Body of pancreas (tissue), 4 donors: ENCODE measurements at places on chromosomes 7 and 10.

- DNase-seq: no peak
These were observed 188.0 kb downstream of the PDE1C start for GRCh38 chr7:31882187-31882586.

DNA sequence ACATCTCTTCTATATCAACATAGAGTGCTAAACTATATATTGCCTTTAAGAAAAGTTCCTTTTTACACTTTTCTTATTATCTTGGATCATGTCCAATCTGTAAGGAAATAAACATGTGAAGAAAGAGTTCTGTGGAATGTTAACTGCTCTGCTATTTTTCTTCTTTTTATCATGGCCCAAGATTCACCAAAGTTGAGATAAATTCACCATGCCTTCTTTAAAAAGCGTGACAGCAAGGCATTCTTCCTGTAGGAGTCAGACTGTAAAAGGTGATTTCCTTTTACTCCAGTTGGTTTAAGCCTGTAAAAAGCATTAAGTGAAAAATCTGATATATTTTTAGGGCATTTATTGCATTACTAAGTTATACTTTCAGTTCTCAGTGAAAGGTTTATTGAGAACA is 165.7 kb upstream of the FZD1 start:
- DNase-seq: no peak

DNA sequence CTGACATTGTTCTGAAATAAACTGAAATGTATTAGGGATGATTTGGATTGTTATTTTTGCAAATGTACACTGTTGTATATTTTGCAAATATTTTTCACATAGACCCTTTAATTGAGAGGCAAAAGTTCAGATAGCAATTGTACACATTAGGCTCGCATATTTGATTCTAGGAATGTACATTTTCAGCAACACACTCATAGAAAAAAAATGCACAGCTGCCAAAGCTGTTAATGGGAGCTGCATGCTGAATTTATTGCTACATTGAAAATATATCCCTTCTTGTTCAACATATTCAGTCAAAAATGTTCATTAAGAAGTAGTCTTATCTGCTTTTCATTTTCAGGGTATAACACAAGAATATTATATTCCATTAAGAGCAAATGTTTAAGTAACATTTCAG is 512.9 kb downstream of the ATRNL1 start:
- no peak for DNase-seq

DNA sequence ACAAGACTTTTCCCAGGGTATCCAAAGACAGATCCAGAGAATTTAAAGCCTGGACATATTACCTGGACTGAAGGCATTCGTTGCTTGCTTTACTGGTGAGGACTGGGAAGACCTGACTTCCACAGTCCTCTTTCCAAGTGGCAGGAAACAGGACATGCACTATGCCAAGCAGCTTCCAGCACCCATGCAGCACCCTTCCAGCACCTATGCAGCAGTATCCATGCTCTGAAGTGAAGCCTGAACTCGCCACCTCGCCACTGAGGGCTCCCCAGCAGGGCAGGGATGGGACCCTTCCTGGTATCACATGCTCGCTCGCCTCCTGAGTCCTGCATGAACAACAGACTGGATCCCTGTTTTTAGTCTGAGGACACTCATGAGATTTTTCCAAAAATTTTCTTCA is 189.9 kb upstream of the KLF14 start:
- no peak for DNase-seq

- DNase-seq: no peak
These were observed 3.8 kb upstream of the TRIM24 start for GRCh38 chr7:138456220-138456619.

DNA sequence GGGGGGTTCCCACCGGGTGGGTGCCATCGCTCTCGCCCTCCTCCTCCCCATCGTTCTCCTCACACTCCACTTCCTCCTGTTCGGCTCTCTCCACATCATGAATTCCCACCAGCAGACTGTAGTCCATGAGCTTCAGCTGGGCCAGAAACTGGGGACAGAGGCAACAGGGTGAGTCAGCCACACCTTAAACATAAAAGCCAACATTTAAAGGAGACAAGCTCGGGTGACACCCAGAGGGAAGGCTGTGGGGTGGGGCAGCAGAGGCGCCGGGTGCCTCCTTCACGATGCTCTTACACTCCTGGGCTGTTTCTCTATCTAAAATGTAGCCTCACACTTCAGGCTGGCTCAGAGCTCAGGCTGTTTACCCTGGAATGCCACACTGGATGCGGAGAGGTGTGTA is 172.5 kb downstream of the PIP4K2A start:
- no peak for DNase-seq

DNA sequence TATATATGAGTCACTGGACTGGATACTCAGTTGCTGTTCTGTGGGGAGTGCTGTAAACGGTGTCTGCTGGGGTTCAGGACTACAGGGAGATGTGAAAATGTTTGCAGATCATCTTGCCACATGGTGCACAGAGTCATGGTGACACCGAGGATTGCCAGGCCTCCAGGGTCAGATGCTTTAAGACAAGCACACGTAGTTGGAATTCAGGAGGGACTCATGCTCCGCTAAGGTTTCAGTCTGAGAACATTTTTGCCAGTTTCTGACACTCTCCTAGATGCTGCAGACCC is 211.3 kb downstream of the CXCL12 start:
- DNase-seq: no peak

DNA sequence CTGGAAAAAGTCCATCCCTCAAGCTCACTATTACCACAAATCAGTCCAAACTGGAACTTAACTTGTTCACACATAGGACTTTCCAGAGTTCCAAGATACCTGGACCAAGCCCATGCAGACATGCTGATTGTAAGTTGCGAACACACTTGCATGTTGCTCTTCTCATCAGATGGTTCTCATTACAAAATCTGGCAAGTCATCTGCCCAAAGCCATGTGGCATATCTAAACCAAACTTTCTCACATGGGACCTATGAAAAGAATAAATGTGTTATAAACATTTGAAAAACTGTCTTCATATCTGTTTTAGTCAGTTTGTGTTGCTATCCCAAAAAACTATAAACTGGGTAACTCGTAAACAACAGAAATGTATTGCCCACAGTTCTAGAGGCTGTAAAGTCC is 58.8 kb upstream of the MKLN1 start:
- DNase-seq: no peak

GRCh38 chr10:4765428-4765827 is 60.6 kb upstream of the AKR1E2 start:
- no peak for DNase-seq

DNA sequence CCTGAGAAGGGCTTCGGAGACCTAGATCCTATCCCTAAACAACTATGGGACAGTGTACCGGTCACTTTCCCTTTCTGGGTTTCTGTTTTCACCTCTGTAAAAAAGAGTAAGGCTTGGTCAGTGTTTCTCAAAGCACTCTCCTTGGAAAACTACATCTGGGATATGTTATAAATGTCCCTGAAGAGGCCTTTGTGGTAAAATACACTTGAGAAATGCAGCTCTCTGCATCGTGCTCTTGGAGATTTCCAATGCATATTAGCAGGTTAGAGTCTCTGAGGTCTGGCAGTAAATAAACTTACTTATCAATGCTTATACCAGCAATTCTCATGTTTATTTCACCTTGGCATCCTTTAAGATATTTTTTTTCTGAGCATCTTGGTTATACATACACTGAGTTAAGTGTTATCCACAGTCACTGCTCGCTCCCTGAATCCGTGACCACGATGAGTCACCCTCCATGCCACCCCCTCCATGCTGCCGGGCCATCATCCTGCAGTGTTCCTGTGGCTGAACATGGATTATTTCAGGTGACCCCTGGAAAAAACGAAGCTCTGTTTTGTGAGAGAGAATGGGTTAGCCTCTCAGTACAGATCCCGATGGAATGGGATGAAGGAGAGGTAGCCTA is 3.3 kb upstream of the TBXAS1 start:
- no peak for DNase-seq

DNA sequence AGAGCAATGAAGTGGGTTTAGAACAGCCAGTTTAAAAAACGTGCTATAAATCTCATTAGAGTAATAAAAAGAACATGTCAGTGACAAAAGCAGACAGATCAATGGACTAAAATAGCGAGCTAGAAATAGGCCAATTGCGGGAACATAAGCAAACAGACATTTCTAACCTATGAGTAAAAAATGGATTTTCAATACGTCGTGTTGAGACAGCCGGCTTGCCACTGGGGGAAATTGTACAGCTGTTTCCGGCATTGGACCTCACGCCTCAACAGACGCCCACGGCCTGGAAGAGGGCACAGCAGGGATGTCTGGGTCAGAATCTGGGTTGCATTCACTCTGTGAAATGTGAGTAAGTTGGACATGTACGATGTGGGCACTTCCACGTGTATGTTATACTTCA is 92.9 kb downstream of the SVOPL start:
- DNase-seq: peak; percentile 76

- no peak for DNase-seq
These were observed 71.7 kb downstream of the MAP3K8 start for GRCh38 chr10:30505543-30506298.

DNA sequence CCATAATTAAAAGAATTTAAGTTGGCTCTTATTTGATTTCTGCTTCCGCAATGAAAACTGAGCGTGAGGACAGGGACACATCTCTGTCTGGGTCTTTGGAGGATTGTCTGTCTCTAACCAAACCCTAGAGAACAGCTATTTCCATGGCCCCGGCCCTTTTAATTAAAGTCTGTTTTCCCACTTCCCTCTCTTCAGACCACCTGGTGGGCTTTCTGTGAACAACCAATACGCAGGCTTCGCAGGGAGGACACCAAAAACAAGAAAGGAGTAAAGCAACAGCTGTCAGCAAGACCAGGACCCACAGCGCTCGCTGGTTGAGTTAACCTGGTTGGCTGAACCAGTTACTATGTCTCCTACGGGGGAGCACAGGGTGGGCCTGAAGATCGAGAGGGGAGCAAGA is 217.1 kb upstream of the FRMD4A start:
- no peak for DNase-seq

DNA sequence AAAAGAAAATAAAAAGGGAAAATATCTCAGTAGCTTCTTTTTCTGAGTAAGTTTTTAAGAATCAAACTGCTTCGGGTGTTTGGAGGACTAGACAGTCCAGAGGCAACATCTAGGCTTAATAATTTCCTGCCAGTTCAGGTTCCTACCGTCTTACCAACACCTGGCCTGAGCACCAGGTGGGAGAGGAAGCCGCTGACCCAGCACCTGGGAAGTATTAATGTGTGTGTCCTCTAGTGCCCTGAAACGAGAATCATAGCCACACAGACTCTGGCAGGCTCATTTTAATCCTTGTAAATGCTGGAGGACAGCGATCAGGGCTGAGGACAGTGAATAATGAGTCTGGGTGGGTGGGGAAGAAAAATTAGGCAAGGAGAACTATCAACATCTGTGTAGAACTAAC is 137.4 kb downstream of the ZNF438 start:
- no peak for DNase-seq

- no peak for DNase-seq
These were observed 3.6 kb upstream of the RUNDC3B start for GRCh38 chr7:87624628-87625027.

- DNase-seq: no peak
These were observed 85.3 kb upstream of the DIP2C start for GRCh38 chr10:774661-775244.

GRCh38 chr10:131174211-131174565 is 137.3 kb downstream of the TCERG1L start:
- DNase-seq: no peak

DNA sequence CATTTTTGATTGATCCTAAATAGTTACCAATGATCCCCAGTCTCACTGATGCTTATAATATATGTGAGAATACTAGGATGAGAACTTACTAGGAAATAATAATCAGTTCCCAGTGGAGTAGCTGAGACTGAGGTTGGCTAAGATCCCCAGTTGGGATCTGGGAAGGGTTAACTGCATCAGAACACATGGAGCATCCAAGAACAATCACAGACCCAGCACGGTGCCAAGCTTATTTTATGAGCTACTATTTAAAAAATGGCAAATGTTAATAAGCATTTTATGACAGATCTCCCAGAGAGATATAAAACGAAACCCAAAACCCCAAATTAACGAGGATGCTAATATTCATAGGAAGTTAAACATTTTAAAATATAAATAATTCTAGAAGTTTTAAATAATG is 379.5 kb downstream of the THSD7A start:
- no peak for DNase-seq

DNA sequence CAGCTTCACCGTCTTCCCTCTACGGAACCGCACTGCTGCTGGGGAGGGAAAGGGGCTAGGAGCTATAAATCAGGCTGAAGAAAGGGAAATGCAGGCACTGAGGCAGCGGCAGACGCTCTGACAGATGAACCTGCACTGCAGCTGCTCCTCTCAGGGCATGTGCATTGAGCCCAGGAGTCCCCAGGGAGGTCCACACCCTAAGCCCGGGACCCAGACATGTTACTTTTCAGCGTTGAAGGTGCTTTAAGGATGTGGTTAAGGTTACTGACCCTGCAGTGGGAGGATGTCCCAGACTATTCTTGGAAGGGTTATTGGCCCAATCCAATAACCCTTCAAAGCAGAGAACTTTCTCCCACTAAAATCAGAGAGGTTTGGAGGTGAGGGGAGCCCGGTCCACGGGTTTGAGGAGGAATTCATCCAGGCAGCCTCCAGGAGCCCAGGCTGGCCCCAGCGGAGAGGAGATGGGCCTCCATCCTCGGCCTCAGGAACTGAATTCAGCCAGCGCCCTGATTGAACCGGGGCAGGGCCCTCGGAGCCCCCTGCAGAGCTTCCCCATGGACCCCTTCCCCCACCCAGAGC is 75.4 kb downstream of the ADARB2 start:
- DNase-seq: no peak

GRCh38 chr10:21532694-21533466 is 1.2 kb upstream of the MLLT10 start:
- no peak for DNase-seq

DNA sequence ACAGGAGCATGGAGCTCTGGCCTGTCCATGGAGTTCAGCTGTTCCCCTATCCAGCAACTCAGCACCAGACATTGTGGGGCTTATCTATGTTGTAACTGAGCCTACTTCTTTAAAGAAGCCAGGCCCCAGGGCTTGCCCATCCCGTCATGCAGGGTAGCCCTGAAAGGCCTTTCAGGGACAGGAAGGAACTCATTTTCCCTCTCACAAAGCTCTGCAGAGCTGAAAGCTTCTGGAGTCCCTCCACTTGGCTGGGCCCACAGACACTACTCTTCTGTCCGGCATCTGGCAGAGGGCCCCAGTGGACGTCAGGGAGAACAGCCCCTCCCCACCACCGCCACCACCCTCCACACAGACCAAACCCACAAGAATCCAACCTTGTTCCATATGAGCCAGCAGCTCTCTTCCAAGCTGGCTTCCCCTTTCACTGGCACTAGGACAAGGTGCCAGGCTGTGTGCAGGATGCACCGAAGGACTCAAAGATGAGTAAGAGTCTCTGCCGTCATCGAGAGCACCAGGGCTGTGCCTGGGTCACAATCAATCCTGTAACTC is 33.1 kb downstream of the DENND2A start:
- DNase-seq: peak; percentile 33

- DNase-seq: no peak
These were observed 10.8 kb downstream of the TMEM196 start for GRCh38 chr7:19762631-19763030.
